ENCODE measurements at places on chromosomes 2 and 18.

GRCh38 chr2:16746329-16746728, 80.7 kb upstream of the CYRIA start:
- DNase-seq: no peak

GRCh38 chr2:235511751-235512698, 18.2 kb downstream of the AGAP1 start:
- no peak for DNase-seq

DNA sequence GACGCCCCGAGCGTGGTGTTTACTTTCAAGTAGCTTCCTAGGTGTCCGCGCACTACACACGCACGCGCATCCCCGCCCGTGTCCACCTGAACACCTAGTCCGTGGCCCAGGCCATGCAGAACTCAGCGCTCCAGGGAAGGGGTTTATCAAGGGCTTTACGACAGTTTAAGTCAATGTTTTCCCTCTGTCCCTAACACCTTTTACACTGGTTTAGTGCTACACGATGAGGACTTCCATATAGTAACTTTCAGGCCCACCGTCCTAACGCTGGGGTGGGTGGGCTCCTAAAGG, 1.4 kb upstream of the BCL2 start:
- no peak for DNase-seq

- DNase-seq: no peak
Observed at GRCh38 chr2:210997373-210997772, 441.0 kb downstream of the CPS1 start.

All from NCI-H1092 treated with DMSO at 0.1 percent for 48 hours (cell line).